ENCODE measurements at places on chromosomes 12 and 14. TPM values are rescaled to one million over a fixed set of nuclear protein-coding genes. Genes with fewer than 3 reads are reported as not detected.
A peak's percentile ranks its signal among the peaks of the same experiment; 100 is the strongest.

GRCh38 chr14:87687420-87687819 lies 305.6 kb downstream of the GALC start:
- no peak for DNase-seq

GRCh38 chr12:120264086-120264903 lies 1.2 kb downstream of the PXN start:
- peak; percentile 33 for DNase-seq

DNA sequence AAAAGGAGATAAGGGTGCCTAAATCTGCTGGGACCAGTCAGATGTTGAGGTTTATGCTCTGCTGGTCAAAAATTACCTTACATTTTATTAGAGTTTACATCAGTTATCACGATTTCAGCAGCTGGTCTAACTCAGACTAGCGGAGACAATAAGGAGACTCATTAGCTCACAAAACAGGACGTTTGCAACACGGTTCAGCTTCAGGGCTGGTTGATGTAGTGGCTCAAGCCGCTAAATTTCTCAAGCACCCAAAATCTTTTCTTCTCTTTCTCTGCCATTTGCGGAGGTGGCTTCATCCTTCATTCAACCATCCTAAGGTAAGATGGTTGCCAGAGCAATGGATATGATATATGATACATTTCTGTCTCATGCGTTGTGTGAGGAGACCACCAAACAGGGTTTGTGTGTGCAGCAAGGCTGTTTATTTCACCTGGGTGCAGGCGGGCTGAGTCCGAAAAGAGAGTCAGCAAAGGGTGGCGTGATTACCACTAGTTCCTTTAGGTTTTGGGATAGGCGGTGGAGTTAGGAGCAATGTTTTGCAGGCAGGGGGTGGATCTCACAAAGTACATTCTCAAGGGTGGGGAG lies 30.3 kb upstream of the CLIP1 start:
- DNase-seq, result no peak

GRCh38 chr12:92425165-92425564 lies 277.6 kb upstream of the PLEKHG7 start:
- no peak for DNase-seq

DNA sequence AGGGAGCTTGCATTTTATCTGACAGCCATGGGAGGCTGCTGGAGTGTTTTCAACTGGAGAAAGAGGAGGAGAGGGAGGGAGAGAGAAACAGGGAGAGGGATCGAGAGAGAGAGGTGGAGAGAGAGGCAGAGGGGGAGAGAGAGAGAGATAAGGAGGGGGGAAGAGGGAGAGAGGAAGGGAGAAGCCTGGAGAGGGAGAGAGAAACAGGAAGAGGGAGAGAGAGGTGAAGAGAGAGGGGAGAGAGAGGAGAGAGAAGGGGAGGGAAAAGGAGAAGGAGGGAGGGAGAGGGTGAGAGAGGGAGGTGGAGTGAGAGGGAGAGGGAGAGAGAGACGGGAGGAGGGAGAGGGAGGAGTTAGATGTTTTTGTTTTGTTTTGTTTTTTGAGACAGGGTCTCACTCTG lies 45.6 kb downstream of the DNAH10 start:
- no peak for DNase-seq

DNA sequence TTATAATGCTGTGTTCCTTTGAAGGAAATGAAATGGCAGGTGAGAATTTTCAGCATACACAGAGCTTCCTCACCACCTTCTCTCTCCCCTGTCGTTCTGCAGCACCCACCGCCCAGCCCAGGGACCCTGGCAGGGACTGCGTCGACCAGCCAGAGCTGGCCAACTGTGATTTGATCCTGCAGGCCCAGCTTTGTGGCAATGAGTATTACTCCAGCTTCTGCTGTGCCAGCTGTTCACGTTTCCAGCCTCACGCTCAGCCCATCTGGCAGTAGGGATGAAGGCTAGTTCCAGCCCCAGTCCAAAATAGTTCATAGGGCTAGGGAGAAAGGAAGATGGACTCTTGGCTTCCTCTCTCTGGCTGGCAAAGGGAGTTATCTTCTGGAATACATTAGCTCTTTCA lies 35.1 kb downstream of the PAPLN start:
- DNase-seq, result no peak

The SLC25A47 gene
- total RNA-seq, result 0.13 TPM

DNA sequence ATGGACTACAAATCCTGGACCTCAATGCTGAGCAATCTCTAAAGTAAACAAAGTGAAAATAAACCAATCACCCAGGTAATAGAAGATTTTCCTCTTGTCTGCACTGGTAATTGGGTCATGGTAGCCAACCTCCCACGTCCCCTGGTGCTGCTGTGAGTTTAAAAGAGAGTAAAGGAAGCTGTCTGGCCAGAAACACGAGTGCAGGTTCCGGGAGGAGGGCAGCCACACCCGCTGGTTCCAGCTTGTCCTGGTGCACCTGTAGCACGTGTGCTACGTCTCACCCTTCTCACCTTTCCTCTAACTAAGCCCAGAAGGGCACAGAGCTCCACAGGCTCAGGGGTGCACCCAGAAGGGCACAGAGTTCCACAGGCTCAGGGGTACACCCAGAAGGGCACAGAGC lies 5.4 kb downstream of the CRACR2A start:
- peak; percentile 8 for DNase-seq

DNA sequence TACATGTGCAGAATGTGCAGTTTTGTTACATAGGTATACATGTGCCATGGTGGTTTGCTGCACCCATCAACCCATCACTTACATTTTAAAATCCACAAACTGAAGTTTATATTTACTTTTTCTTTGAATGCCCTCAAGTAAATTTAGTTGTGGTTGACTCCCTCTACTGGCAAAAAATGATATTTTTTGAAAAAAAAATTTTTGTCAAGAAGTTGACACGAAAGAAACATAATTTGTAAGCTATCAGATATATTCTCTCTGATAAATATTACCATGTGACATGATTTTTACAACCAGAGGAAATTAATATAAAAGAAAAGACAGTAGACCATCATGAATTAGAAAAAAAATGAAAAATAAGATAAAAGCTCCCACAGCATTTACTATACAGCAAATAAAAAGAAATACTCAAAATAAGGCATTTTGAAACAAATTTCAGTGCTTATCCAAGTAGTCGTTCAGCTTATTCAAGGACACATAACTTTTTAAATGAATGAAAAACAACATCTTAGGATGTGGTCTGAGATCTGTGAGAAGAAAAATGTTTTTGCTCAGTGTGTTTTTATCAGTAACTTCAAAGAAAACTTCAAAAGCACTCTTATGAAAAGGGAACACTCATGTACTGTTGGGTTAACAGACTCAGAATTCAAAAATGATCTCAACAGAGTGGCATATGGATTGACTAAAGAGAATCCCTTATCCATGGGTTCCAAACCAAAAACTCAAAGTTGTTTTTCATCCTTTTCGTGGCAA lies 30.0 kb upstream of the GRIP1 start:
- no peak for DNase-seq

DNA sequence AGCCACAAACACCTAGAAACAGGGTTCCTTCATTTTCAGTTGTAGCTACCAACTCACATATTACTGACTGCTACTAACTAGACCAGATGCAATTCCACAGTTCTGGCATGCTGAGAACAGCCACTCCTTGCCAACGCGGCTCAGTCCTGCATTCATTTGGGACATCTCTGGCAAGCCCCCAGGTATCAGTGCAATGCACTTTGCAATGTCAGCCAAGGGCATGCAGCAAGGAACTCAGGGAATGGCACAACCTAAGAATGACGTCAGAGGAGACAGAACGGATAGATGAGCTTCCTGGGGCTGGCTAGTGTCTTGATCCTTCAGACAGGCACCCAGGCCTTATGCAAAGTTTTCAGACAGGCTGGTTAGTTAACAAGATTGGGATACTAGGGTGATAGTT lies 29.6 kb downstream of the MAP3K9 start:
- no peak for DNase-seq
